ENCODE measurements at places on chromosomes 12 and 14.

DNA sequence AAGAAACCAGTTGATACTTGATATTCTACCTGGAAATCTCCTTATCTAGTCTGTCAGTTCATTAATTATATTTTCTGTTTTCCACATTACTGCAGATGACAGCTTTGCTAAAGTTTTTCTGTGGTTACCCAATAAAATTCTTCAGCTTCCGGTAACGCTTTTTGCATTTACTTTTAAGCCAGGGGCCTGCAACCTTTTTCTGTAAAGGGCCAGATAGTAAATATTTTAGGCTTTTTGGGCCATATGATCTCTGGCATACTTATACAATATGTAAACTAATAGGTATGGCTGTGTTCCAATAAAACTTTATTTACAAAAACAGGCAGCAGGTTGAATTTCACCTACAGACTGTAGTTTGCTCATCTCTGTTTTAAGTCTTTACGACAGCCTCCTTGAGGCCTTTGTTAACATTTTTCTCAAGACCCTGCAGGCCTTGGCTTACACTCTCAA, 48.3 kb downstream of the SPATS2 start:
- DNase-seq, result no peak

GRCh38 chr12:16492240-16492639, 113.7 kb downstream of the LMO3 start:
- DNase-seq, result no peak

DNA sequence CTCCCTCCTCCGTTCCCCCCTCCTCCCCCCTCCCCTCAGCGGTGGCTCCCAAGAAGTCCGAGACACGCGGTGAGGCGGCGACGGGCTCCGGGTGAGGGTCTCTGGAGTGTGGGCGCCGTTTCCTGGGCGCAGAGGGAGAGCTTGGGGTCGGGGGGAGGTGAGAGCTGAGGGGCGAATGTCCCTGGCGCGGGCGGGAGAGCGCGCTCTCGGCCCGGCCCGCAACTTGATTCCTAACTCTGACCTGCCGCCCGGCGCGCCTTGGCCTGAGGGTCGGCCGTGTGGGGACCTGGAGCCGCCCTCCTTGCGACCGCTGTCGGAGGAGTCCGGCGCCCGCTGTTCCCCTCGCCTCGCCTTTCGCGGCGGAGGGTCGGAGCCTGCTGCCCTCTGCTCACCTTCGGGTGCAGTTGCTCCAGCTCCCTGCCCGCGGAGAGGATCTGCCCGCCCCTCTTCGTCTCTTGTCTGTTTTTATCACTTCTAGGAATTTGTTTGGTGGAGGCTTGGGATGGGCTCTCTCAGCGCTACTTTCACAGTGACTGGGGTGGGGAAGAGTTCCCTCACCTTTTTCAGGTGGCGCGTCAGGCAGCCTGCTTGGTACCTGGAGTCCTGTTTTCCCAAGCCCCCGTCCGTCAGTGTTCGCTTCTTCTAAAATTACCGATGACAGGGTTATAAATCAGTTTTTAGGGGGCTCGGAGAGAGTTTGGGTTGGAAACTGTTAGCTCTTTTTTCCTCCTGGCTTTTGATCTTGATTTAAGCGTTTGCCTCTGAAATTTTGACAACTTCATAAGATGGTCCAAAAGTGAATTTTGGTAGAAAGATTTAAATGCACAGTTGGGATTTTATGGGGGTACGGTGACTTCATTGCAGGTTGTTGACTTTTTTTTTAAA, 495 bp downstream of the ADIPOR2 start:
- DNase-seq, result no peak

DNA sequence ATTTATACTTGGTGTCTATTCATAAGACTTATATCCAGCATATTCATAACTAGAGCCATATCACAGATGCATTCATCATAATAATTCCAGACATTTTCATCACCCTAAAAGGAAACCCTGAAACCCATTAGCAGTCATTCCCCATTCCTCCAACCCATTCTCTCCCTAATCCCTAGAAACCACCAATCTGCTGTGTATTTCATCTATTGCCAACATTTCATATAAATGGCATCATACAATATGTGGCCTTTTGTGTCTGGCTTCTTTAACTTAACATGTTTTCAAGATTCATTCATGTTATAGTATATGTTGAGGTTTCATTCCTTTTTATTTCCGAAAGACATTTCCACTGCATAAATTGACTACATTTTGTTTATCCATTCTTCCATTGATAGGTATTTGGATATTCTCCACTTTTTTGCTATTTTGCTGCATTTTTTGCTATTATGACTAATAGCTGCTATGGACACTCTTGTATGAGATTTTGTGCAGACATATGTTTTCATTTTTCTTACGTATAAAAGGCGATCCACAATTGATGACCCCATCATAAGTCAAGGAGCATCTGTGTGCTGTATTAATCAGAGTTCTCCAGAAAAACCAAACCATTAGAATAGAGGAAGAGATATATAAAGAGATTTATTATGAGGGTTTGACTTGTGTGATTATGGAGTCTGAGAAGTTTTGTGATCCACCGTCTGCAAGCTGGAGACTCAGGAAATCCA, 5.1 kb upstream of the OAS2 start:
- DNase-seq, result no peak

DNA sequence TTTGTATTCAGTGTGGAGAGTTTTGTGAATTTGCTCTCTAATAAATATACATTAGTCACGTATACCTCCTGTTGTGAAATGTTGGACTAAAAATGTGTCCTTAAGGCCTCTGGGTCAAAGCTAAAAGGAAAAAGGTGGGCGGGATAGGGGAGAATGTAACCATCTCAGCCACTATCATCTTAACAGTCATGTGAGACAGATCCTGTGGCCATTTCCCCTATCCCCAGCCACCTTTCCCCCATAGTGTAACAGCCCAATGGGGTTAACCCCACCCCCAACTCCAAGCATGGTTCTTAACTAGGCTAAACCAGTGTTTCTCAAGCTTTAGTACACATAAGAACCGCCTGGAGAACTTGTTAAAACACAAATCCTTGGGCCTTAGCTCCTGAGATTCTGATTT, 6.5 kb upstream of the ITPR2 start:
- no peak for DNase-seq

GRCh38 chr12:6772726-6773589, 638 bp downstream of the LAG3 start:
- no peak for DNase-seq

- DNase-seq, result no peak
These were observed 32.1 kb downstream of the FMNL3 start for GRCh38 chr12:49675137-49675536.

- no peak for DNase-seq
These were observed 13.2 kb upstream of the MAP1LC3B2 start for GRCh38 chr12:116545936-116546335.

DNA sequence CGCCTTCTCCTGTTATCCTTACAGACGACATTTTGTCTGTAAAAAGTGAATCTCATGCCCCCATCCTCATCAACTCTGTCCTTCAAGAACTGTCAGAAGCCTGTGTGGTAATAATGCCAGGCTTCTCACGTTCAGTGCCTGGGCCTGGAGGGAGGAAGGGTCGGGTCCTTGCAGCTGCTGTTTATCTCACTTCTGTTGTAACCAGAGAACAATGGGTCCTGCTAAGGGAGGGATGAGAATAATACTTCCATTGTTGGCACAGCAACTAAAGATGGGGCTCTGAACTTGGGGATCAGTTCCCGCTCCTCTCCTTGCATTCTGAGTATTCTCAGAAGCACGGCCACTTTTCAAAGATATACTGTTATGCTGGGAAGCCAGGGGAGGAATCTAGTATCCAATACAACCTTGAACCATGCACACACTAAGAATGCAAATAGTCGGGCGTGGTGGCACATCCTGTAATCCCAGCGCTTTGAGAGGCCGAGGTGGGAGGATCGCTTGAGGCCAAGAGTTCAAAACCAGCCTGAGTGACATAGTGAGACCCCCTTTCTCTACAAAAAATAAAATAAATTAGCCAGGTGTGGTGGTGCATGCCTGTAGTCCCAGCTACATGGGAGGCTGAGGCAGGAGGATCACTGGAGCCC, 38.8 kb upstream of the NINJ2 start:
- peak; percentile 98 for DNase-seq

DNA sequence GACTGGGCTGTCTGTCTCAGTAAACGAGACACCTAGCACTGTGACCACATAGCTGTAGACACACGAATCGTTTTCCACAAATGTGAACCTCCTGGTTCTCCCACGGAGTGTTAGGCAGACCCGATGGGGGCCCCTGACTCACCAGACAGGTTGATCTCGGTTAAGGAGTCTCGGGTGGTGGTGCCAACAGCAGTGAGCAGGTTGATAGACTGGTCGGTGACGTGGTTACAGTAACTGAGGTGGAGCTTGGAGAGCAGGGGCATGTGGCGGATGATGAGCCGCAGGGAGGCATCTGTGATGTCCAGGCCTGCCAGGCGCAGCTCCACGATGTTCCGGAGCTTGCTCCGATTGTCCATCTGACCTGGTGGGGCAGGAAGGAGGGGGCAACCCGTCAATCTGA, 39.8 kb downstream of the RNF34 start:
- no peak for DNase-seq

GRCh38 chr14:78491048-78491447, 320.9 kb downstream of the NRXN3 start:
- DNase-seq, result no peak

DNA sequence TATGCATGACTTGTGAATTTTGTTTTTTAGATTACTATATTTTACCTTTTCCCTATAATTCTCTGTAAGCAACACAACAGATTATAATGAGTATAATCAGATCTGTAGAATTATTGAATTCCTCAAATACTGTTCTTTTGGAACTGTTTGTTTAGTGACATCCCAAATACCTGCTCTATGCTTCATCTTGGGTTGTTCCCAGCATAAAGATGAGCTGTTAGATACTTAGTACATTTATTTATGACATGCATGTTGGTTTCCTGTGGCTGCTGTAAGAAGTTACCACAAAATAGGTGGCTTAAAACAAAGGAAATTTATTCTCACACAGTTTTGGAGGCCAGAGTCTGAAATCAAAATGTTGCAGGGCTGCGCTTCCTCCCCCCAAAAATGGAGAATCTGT, 78.4 kb downstream of the PTPRR start:
- DNase-seq, result no peak

DNA sequence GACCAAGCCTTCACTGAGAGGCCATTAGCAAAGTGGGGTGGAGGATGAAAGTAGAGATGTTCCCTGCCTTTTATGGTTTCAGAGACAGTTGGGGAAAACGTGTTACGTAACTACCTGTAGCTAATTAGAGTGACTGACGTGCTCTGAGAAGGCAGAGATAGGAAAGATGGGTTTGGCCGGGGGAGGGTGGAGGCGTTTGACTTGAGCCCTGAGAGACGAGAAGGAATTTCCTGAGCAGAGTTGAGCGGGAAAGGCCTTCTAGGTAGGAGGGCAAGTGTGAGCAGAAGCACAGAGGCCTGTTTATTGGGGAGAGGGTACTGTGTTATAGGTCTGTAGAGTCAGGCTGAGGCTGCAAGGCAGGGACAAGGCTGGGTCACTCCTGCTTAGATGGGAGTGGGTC, 8.6 kb downstream of the TUNAR start:
- DNase-seq, result no peak

GRCh38 chr12:58487255-58487654, 433.0 kb downstream of the LRIG3 start:
- no peak for DNase-seq

- no peak for DNase-seq
These were observed 346.0 kb upstream of the TBX3 start for GRCh38 chr12:115030017-115030416.

DNA sequence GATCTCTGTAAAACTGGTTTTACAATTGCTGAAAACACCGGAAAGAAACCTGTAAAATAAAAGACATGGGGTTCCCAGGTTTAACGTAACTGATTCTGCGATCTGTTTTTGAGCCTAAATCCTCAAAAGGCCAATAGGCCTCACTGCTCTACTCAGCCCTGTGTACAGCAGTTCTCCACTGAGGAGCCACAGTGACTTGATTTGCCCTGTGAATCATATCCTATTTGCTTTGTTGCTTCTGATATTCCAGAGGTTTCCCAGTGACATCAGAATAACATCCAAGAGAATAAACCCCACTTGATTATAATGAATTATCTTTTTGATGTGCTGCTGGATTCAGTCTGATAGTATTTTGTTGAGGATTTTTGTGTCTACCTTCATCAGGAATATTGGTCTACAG, 27.5 kb downstream of the MDM1 start:
- no peak for DNase-seq

DNA sequence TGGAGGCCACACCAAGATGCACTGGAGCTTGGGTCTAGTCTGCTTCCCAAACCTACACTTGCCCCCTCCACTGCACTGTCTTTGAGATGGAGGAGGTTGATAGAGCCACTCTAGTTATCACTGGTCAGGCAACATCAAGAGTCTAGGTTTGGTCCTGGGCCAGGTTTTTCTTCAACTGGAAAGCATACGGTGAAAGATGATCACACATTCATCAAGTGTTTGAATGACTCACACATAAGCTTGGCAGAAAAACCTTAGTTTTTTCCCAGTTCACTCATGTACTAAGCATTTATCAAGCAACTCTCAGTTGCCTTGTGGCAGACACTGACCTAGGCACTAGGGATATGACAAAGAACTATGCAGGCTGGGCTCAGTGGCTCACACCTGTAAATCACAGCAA, 84.5 kb downstream of the PLEKHG3 start:
- no peak for DNase-seq

GRCh38 chr12:90484094-90484493, 470.9 kb downstream of the CCER1 start:
- DNase-seq, result no peak

- no peak for DNase-seq
These were observed 16.7 kb downstream of the KMT2D start for GRCh38 chr12:49043856-49044258.

- no peak for DNase-seq
These were observed 28.8 kb downstream of the HOXC4 start for GRCh38 chr12:54082397-54082892.

DNA sequence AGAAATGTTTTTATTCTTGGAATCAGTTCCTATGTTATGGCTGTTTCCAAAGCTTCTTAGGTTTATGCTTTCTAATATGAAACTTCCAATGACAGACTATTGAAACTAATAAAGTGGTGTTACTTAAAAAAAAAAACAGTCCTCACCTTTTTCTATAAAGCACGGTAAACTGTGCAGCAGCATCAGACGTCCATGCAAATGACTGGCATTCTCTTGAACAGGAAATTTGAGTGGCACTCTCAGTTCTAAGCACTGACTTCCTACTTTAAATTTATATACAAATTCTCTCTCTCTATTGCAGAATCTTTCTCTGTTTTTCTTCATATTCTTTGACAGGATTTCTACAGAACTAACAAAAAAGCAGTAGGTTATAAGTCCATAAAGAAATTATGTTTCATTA, 2.8 kb upstream of the RAD51AP1 start:
- DNase-seq, result no peak

DNA sequence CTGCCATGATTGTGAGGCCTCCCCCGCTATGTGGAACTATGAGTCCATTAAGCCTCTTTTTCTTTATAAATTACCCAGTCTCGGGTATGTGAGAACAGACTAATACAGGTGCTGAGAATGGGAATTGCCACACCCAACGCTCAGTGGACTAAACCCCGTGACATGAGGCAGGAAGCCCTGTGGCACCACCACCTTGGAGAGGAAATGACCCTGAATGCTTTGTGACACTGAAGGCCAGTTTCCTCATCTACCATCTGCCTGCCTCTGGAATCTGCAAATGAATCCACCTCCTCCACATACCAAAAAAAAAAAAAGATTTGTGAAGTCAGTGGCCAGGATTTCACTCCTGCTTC, 41.6 kb downstream of the NT5DC3 start:
- DNase-seq, result no peak

GRCh38 chr12:54021432-54022013, 6.7 kb upstream of the HOXC6 start:
- no peak for DNase-seq

- DNase-seq, result no peak
These were observed 15.5 kb downstream of the ARF6 start for GRCh38 chr14:49908433-49908782.

GRCh38 chr14:50521912-50522341, 10.4 kb downstream of the MAP4K5 start:
- DNase-seq, result no peak

Measured in pons (tissue), 1 donor.